Putamen (tissue), 1 donor: ENCODE measurements at places on chromosomes 5 and 9.

DNA sequence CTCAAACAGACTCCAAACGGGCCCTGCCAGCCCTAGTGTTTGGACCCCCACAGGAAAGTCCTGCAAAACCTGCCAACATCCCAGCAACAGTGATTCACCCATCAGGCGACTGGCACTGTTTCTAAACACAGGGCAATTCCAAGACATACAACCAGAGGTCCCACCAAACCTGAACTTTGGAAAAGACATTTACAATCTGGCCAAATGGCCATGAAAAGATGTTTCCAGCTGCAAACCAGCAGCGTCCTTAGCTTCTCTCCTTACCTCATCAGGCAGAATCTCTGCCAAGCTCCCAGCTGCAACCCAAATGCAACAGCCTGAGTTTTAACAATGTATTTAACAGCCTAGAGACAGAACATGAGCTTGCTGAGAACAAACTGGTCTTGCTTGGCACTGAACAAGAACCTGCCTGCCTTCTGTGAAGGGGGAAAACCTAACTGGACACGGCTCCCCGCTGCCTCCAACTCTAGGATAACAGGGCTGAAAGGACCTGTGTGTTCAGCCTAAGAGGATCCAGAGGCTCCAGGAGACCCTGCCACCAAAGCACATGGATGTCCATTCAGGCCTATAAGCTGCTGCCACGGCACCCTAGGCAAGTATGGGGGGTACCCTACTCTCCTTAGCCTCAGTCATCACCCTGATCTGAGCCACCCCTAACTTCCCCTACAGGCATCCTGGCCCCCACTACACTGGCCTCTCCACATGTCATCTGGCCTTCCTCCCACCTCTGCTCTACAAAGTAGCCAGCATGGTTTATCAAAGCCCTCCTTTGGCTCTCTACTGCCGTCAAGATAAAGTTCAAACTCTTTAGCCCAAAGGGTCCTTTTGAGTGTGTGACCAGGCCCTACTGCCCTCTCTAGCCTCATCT is 5.6 kb downstream of the P4HA2 start:
- no peak for DNase-seq

DNA sequence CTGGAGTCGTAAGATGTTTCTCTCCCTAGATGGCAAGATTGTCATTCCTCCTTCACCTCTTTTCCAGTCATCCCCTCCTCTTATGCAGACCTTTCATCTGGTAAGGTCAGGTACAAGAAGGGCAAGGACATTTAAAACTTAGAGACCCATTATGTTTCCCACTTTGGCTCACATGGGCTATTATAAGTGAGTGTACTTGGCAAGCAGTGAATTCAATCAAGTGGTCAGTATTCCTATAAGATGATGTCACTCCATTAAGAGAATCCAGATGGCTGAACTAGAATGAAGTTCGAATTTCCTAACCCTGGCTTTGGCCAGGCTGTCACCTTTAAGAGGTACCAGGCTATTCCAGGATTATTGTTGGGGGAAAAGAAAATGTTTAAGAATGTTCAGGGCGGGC is 32.2 kb downstream of the ZNF131 start:
- no peak for DNase-seq

GRCh38 chr9:14987858-14988257 is 77.6 kb upstream of the FREM1 start:
- DNase-seq = no peak

GRCh38 chr5:73674669-73675004 is 48.6 kb downstream of the ARHGEF28 start:
- DNase-seq = no peak

DNA sequence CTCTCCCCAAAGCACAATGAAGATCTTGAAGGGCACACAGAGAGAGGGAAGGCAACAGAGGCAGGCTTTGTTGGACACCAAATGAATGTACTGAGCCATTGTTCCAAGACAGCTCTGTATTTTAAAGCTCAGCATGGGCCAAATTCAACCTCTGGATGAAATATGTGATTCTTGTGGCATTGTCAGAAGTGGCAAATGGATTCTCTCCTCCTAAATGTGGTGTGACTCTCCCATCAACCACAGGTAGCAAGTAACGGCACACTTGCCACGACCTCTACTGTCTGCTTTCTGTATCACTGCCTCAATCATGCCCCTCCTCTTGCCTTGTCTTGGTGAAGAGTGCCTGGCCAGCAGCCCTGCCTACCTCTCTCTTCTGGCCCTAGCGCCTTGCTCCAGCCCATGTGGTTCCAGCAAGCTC is 6.1 kb upstream of the MOB3B start:
- peak; percentile 78 for DNase-seq

GRCh38 chr9:13860946-13861640 is 452.8 kb downstream of the NFIB start:
- no peak for DNase-seq

DNA sequence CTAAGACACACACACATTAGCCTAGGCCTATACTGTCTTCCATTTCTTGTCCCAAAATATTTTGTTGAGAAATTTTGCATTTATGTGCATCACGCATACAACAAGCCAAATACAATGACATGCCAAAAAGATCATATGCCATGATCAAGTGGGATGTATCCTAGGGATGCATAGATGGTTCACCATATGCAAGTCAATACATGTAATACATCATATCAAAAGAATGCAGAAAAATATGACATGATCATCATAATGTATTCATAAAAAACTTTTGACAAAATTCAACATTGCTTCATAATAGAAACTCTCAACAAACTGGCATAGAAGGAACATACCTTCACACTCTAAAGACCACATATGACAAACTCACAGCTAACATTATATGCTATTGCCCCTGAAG is 5.8 kb upstream of the FAM81B start:
- no peak for DNase-seq

DNA sequence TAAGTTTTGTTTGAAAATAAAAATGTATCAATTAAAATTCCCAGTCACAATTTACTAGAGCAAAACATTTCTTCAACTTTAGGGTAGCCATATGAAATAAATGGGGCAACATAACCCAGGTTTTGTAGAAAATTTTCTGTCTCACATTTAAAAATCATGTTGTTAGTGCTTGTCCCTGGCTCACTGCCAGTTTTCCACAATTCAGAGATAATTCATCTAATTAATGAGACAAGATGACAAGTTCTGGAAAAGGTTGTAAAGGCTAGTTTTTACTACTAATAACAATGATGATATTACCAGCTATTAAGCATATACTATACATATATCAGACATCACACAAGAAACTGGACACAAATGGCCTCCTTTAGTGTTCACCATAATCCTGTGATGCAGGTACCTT is 45.9 kb downstream of the MEGF9 start:
- DNase-seq = no peak

- DNase-seq = no peak
Measured at GRCh38 chr9:112772551-112772950, 22.0 kb downstream of the SNX30 start.

DNA sequence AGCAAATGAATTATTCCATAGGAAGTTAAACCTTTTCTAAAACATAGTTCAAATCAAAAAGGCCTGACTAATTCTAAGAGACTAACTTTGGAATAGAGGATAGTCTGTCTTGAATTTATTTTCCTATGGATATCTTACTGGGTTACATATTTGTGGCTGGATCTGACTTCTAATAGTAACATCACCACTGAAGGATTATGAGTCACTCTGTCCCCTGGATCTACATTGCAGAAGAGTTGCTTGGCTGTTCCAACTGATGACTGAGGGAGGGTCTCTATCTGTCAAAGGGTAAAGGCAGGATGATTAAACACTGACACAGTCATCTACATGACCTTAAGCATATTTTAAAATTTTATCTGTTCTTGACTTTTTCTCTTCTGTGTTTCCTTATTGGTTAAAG is 119.6 kb upstream of the FST start:
- DNase-seq = no peak

GRCh38 chr5:119345861-119346260 is 10.0 kb upstream of the TNFAIP8 start:
- no peak for DNase-seq

GRCh38 chr5:54944364-54944763 is 41.0 kb downstream of the ESM1 start:
- no peak for DNase-seq

GRCh38 chr5:140356853-140357725 is 2.9 kb upstream of the SLC4A9 start:
- no peak for DNase-seq

- DNase-seq = no peak
Measured at GRCh38 chr5:91946870-91947269, 563.8 kb upstream of the ARRDC3 start.

DNA sequence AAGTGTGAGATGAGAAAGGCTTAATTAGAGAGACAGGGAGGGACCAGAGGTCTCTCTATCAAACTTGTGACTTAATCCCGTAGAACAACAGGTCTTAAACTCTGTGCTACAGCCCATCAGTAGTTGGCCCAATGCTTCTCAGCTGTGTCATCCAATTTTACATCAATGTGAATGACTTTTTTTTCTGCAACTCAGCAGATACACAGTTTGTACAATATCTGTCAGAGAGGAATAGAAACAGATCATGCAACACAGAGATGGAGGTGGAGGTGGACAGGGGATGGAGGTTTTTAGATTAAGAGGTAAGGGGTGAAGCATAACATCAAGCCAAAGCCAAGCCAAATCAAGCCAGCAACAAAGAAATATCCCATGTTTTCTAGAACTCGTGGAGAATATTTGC is 43.0 kb downstream of the FBXW11 start:
- no peak for DNase-seq

DNA sequence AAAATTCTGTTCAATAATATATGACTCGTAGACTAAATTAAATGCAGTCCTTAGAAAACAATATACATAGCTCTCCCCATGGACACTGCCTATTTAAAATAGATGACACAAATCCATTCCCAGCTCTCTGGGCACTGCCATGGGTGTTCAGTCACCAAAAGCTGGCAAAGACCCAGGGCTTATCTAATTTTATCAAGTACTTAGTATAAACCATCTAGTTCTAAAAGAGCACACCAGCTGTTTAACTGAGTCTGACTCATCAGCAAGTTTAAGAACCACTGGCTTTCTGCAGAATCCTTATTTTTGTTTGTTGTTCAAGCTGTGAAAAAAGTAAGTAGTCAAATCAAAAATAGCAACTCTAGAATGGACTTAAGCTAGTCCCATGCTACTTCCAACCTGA is 107.6 kb downstream of the PLPP1 start:
- no peak for DNase-seq

DNA sequence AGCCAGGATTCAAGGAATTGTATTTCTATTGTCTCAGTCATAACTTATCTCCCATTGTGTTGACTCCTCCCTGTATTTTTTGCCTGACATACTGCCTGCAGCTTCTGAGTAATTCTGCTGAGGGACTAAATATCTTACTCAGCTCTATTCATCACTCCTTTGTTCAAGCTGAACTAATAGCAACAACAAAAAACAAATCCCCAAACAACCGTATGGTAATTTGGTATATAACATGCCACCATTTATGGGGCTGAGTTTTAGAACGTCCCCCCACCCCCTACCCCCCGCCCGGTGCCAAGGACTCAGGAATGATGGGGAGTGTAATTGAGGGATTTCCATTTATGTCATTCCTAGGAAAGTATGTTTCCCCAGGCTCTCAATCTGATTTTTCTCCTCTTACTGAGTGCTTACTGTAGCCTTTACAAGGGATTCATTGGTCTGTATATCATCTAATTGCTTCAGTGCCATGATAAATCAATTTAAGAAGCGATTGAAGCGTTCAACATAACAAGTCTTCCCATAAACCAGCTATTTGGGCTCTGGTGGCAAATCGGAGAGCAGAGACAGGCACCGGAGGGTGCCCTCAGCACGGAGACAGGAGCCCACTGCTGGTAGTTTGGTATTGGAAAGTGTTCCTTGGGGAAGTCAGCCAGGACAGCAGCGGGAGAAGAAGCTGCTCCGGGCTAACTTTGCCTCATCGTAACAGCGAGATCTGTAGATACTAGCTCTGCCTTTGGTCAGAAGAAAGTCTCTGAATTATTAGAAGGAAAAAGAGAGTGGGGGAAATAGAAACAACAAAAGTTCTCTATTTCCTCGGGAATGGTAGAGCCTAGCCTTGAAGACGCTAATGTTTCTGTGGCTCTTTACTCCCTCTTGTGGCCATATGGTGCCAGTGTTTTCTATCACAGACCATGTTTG is 40.7 kb upstream of the HSD17B4 start:
- DNase-seq = peak; percentile 75

- DNase-seq = no peak
Measured at GRCh38 chr5:68490406-68490805, 274.9 kb downstream of the PIK3R1 start.

DNA sequence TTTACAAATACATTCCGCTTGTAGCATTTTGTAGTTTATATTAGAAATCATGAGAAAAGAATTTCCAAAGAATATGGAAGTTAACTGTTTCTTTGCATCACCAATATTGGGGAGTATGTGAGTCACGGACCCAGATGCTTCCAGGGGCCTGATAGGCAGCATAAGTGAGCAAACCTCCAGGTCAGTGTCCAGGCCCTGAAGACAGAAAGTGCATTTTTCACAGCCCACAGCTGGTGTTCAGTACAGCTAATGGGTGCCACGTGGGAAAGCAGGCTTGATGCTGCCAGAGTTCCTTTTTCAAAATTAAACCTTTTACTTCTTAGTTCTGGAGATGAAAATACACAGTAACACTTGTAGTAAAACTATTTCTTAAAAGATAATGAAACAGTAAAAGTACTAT is 454.4 kb upstream of the ACTBL2 start:
- no peak for DNase-seq

DNA sequence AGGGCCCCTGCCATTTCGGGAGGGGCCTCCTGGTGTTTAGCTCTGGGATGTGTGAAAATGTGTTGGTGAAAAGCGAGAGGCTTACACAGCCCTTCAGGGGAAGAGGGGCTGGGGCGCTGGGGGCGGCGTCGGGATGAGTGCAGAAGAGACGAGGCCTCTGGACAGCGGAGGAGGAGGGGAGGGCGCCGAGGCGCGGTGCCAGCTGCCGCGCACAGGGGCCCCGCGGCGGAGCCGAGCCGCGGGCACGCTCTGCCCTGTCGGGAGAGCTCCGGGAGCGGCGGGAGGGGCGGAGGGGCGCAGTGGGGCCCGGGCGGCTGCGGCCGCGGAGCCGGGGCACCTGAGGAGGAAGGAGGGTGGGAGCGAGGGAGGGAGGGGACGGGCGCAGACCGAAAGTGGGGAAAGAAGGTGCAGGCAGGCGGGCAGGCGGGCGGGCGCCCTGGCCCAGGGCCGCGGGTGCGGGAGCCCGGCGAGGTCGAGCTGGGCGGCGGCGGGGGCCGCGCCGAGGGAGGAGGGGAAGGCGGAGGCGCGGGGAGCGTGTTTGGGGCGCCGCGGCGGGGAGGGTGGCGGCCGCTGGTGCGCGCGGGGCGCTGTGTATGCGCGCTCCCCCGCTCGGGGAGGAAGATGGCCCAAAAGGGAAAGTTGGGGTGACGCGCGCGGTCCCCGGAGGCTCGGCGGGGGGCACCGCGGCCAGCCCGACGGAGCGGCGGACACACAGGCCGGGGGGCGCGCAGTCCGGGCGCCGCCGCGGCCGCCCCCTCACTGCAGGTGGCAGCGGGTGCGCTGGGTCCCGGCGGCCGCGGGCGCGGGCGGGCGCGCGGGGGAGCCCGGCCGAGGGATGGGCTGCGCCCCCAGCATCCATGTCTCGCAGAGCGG is at the start of gene PDE8B:
PDE8B (plus strand) TSS at position 590 of the 873 bp plus-strand sequence; CDS start at position 836, 246 bp downstream.
- no peak for DNase-seq

DNA sequence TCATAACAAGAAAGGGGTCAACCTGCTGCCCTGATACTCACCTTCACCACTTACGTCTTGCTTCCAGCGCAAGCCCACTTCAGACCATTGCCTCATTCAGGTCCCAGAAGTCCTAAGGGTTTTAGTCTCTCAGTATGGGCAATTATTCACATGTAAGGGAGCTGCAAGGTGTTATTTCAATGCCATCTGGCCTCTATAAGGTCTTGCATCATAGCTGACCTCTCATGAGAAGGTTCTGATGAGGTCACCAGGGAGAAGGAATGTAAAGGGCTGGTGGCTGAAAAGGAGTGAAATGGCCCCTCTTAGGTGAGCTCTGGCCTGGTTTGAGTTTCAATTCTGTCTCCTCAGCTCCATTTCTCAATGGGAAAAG is 1.5 kb upstream of the MARCHF3 start:
- no peak for DNase-seq
